ENCODE measurements at places on chromosomes 4 and X.

DNA sequence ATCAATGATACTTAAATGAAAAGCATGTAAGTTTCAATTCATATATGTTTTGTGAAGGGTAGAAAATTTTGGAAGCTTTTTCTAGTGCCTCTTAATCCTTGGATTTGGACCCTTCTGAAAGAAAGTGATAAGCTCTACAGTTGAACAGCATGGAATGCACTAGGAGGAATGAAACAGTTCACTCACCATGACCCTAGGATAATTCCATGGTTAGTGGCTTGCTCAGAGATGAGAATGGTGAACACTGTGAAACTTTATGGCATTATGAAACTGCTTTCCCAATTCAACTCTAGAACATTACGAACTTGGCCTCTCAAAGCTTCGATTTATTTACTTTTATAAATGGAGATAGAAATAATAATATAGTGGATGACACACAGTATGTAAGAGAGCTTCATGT is 88.9 kb upstream of the FAT4 start:
- DNase-seq, result no peak

DNA sequence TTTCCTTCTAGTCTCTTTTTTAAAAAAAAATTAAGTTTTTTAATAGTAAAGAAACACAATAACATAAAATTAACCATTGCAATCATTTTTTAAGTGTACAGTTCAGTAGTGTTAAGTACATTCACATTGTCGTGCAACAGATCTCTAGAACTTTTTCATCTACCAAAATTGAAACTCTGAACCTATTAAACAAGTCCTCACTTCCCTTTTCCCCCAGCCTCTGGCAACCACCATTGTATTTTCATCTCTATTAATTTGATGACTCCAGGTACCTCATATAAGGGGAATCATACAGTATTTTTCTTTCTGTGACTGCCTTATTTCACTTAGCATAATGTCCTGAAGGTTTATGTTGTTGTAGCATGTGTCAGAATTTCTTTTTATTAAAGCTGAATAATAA is 31.8 kb downstream of the MSL3 start:
- DNase-seq, result no peak

GRCh38 chr4:144113546-144113945 is 27.0 kb downstream of the GYPA start:
- DNase-seq, result no peak

- no peak for DNase-seq
Observed at GRCh38 chr4:55435141-55435841, 39.5 kb downstream of the TMEM165 start.

GRCh38 chr4:101857176-101857575 is 66.6 kb downstream of the BANK1 start:
- DNase-seq, result no peak

- no peak for DNase-seq
Observed at GRCh38 chr4:123340381-123340701, 56.3 kb upstream of the SPRY1 start.

DNA sequence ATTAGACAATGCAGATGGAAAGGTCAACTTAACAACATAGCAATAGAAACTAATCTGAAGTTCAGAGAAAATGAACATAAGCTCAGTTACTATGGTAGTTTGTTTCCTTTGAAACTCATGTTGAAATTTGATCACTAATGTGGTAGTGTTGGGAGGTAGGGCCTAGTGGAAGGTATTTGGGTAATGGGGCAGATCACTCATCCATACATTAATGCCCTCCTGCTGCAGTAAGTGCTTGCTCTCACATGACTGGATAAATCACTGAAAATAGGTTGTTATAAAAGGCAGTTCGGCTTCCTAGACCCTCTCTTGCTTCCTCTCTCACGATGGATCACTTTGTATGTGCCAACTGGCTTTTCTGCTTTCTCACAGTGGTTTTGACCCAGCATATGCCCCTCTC is 567.4 kb upstream of the GALNT7 start:
- DNase-seq, result no peak

- no peak for DNase-seq
Observed at GRCh38 chr4:15295421-15296162, 132.2 kb upstream of the C1QTNF7 start.

DNA sequence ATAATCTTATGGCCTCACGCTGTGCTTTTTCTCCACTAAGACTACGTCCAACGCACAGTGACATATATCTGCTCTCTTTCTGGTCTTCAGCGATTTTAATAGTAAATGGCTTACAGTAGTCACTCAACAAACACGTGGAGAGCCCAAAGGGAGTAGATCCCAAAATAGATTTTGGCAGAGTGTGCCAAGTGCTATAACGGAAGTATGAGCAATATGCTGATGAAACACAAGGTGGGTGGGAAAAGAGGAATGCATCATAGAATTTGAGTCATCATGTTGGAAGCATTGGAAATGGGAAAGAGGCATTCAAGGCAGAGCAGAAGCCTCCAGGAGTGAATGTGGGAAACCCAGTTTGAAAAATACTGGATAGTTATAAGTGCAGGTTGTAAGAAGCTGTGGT is 129.1 kb upstream of the LDB2 start:
- DNase-seq, result no peak

- no peak for DNase-seq
Observed at GRCh38 chr4:16492872-16493271, 266.6 kb upstream of the TAPT1 start.

DNA sequence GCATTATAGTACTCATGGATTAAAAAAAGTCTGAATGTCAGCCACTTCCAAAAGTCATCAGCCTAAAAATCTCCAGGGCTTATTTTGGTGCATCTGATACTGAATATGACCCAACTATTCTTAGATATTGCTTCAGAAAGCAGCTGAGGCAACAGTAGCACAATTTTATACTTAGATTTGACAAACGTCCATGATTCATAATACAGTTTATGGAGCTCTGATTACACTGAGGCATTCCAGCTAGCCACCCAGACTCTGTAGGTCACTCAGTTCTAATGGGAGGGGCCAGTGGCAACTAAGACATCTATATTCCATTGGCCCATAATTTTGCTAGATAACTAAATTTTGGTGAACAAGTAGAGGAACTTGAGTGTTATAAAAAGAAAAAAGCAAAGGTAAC is 10.3 kb downstream of the SPATA4 start:
- DNase-seq, result no peak

DNA sequence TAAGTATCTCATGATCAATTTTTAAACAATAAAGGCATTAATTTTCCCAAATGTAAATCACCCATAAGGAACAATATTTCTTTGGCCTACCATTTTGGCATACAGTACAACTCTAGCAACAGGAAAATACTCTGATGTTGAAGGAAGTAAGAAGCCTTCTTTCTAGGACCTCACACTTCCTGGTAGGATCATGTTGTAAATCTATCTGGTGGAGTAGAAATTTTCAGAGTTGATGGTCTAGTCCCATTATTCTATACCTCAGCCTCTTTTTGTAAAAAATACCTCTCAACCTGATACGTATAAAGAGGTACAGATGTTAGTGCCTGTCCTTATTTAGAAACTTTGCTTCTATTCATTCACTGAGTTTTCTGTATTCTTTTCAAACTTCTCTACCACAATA is 40.2 kb upstream of the GRID2 start:
- DNase-seq, result no peak

- no peak for DNase-seq
Observed at GRCh38 chrX:119181491-119181890, 53.9 kb upstream of the KIAA1210 start.

GRCh38 chr4:41069838-41070237 is 144.5 kb downstream of the APBB2 start:
- DNase-seq, result no peak

DNA sequence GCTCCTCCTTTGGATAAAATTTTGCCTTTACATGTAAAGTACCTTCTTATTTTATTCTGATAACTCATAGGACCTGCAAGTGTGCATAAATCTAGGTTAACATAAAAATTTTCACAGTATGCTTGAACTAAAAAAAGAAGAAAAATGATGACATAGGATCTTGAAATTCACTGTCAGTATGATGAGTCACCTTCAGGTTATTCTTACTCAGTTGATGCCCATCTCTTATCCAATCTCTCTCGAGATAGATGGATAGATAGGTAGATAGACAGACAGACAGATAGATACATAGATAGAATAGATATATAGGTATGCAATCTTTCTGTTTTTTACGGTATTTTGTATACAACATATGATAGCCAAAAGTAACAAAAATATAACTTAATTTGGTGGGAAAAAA is 485.5 kb downstream of the NAF1 start:
- DNase-seq, result no peak

DNA sequence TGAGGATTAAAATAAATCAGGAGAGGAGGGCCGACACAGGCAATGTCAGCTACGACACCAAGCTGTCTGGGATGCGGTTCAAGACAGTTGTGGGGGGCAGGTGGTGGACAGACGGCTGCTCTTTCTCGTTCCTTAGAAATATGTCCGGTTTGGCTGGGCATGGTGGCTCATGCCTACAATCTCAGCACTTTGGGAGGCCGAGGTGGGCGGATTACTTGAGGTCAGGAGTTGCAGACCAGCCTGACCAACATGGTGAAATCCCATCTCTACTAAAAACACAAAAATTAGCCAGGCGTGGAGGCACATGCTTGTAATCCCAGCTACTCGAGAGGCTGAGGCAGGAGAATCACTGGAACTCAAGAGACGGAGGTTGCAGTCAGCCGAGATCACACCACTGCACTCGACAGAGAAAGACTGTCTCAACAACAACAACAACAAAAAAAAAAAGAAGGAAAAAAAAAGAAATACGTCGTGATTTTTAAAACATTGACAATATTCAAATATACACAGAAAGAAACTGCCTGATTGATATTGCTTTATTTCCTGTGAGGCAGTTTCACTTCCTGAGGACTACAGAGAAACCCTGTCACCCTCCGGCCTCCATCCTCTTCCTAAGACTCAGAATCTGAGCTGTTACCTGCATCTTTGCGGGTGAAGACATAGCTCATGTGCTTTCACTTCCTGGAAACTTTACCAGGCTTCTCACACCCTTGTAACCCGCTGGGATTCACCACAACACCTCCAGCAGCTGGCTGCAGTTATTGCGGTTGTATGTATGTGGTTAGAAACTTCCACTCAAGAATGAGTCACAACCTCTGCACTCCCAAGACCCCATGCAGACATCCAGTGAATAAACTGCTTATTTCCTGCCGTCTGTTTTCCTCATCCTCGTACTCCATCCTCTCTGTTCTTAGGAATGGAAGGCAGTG is 63.8 kb upstream of the STS start:
- DNase-seq, result no peak

- no peak for DNase-seq
Observed at GRCh38 chrX:118109065-118109464, 7.5 kb downstream of the KLHL13 start.

- no peak for DNase-seq
Observed at GRCh38 chr4:179843370-179843769, 2399.8 kb upstream of the TENM3 start.

GRCh38 chrX:113522814-113523213 is 682.2 kb upstream of the AMOT start:
- DNase-seq, result no peak

GRCh38 chr4:124282301-124282898 is 430.1 kb downstream of the ANKRD50 start:
- no peak for DNase-seq

GRCh38 chr4:3720466-3720865 is 45.7 kb upstream of the ADRA2C start:
- no peak for DNase-seq

GRCh38 chr4:158775091-158775651 is 6.3 kb downstream of the FNIP2 start:
- no peak for DNase-seq

- DNase-seq, result no peak
Observed at GRCh38 chr4:123255971-123256370, 140.6 kb upstream of the SPRY1 start.

DNA sequence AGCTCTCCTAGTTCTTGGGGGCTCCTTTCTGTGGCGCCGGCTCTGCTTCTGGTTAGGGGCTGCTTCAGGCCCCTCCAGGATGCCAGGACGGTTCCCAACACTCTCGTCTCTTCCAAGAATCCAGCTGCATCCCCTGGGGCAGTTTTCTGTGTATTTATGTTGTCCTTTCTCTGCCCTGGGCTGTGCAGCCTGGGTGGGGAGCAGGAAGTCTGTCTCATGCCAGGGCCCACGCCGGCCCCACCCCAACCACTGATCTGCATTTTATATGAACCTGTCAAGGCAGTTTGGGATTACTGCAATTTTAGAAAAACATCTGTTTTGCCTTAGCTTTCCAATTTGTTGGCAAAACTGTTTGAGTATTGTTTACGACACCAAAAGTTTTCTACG is 14.6 kb downstream of the CTBP1 start:
- no peak for DNase-seq

DNA sequence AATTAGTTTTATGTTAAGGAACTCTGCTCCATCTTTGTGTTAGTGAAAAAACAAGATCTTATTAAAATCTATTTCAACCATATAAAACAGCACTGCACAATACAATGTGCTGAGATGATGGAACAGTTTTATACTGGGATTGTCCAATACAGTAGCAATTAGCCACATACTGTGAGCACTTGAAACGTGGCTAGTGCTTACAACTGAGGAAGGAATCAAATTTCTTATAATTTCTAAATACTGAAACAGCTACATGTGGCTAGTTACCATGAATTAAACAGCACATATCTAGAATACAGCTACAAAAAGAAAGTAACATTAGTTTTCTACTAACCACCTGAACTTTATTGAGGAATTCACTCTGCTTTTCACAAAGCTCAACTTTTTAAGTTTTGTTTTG is 14.7 kb downstream of the NFXL1 start:
- no peak for DNase-seq

DNA sequence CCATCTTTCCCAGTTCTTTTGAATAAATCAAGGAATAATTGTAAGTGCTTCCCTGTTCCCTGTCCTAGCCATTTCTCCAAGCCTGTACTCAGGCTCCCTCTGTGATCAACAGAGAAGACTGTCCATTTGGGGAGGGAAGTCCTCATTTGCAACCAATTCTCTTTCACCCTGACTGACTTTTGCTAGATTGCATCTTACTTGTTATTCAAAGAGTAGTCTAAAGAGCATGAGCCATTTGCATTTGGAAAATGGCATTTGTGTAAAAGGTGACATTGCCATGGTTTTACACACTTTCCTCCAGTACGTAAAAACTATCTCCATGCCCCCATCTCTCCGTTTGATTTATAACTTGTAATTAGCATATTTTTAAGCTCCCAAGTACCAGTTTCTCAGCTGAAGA is 110.6 kb downstream of the MBNL3 start:
- no peak for DNase-seq

- no peak for DNase-seq
Observed at GRCh38 chrX:72685810-72686456, 28.2 kb downstream of the PHKA1 start.

GRCh38 chrX:149504226-149504914 is 736 bp downstream of the IDS start:
- DNase-seq, result no peak

GRCh38 chr4:24722026-24722568 is 73.3 kb upstream of the SOD3 start:
- DNase-seq, result no peak

- no peak for DNase-seq
Observed at GRCh38 chrX:73448379-73448778, 1.5 kb downstream of the CDX4 start.

- no peak for DNase-seq
Observed at GRCh38 chr4:101689220-101689619, 101.3 kb upstream of the BANK1 start.

- DNase-seq, result no peak
Observed at GRCh38 chrX:10828036-10828435, 207.7 kb upstream of the MID1 start.

Data from stimulated activated CD4-positive, alpha-beta T cell treated with anti-CD3 and anti-CD28 coated beads, Interleukin-1b, Interleukin-23, amount 100 ng/mL, for 1 hour (primary cell).